Activated CD4-positive, alpha-beta T cell treated with anti-CD3 and anti-CD28 coated beads for 4 hours (primary cell): ENCODE measurements at places on chromosomes 7 and 10.
A peak's percentile ranks its signal among the peaks of the same experiment; 100 is the strongest.

DNA sequence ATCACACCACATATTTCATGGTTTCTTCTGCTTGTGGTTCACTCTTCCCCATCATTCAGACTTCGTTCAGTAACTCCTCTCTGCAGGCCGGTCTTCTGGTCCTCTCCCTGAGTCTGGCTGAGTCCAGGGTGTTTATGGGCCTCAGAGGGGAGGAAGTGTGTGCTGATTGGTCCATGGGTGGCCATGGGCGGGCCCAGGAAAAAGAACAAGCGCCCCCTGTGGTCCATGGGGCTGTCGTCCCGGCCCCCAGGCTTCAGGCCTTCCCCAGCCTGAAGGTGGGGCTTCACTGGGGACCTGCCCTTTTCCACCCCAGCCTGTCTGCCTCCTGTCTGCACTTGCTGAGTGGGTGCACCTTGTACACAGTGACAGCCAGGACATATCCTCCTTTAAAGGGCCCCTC lies 123.7 kb downstream of the VIPR2 start:
- DNase-seq = no peak

DNA sequence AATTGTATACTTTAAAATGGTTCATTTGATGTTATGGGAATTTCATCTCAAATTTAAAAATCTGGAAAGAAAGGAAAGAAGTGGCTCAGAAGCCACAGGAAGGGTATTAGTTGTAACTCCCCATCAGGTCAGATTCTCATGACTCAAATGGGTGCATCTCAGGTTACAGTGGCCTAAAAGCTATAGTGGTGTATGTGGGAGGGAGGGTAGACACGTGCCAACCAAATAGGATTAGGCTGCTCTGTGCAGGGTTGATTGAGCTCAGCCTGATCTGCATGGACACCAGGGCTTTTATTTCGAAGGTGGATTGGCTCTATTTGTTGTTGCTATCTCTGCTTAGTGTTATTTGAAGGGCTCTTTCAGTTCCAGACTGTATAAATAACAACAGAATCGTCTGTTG lies 121.5 kb upstream of the PRR15 start:
- DNase-seq = no peak

GRCh38 chr10:62748386-62748785 lies 56.1 kb upstream of the ADO start:
- DNase-seq = no peak

GRCh38 chr7:69676247-69676646 lies 78.0 kb downstream of the AUTS2 start:
- no peak for DNase-seq

DNA sequence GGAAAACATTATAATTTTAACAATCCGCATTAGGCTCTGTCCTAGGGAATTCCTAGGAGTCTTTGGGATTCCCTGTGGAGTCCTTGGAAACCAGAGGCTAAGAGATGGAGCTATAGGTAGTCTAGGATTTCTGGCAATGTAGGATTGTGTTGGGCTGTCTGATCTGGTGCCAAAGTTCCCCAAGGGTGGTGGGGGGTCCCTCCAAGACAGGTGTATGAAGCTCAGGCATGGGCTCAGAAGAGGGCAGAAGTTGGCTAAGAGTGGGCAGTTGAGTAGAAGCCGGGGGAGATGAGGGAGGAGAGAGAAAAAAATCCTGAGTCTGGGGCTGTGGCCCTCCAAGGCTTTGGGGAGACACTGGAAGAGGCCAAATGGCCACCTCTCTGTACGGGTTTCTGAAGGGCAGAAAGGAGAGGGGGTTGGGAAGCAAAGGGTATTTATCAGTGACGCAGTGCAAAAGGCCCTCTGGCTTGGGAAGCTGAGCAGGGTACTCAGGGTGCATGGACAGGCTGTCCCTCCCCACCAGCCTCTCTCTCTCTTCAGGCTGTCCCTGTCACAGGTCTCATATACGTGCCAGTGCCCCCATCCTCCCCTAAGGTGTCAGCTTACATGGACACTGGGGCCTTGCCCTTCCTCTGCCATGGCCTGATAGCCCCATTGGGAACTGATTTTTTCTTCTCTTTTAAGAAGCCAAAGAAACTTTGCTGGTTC lies 929 bp downstream of the HOXA6 start:
- DNase-seq = no peak

GRCh38 chr10:112363696-112364688 lies 9.9 kb upstream of the ACSL5 start:
- no peak for DNase-seq

DNA sequence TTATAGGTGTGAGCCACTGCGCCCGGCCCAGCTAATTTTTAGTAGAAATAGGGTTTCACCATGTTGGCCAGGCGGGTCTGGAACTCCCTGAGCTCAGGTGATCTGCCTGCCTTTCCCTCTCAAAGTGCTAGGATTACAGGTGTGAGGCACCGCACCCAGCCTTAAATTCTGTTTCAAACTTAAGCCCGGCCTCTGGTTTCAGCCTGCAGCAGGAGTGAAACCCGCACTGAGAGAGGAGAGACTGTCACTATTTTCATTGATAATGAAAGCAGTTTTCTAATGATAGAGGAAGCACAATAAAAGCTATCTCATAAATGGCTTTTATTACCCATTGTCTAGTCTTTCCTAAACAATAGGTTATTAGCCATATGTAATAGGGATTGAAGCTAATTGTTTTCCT lies 415.5 kb downstream of the GALNT17 start:
- DNase-seq = no peak

DNA sequence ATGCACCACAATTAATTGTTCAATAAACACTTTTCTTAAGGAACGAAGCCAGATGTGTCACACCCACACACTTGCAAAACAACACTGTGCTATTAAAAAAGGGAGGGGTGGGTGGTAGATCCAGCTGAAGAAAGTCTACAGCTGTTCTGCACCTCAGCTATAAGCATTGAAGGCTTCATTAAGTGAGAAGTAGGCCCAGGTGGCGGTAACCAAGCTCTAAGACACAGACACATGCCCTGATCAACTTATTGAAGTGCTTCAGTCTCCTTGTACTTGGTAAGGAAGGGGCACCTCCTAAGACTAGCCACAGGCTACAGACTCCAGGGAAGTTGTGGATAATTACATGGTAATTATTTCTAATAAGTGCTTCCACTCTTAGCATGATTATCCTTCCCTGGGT lies 4.5 kb upstream of the CPVL start:
- no peak for DNase-seq

DNA sequence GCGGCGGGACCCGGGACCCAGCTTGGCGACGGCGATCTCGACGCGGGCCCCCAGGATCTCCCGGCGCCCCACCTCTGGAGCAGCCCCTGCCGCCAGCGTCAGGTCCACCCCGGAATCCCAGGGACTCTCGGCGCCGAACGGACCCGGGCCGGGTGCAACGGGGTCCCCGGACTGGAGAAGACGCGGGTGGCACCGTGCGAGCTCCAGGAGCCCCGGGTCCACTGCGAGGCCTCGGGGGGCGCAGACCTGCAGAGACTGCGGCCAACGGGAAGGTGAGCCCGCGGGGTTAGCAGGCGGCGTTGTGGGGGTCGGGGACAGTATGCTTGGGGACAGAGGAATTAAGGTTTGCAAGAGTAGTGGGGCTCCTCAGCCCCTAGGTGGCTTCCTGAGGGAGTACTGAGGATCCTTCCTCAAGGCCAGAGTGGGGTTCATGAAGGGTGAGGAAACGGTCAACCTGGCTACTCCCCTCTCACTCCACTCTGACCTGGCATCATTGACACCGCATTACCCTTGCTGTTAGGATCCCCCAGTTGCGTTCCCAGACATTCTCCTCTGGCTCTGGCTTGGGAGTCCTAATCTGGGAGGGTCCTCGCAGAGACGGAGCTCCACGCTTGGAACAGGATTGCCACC lies 353 bp downstream of the EPHB6 start:
- DNase-seq = no peak

DNA sequence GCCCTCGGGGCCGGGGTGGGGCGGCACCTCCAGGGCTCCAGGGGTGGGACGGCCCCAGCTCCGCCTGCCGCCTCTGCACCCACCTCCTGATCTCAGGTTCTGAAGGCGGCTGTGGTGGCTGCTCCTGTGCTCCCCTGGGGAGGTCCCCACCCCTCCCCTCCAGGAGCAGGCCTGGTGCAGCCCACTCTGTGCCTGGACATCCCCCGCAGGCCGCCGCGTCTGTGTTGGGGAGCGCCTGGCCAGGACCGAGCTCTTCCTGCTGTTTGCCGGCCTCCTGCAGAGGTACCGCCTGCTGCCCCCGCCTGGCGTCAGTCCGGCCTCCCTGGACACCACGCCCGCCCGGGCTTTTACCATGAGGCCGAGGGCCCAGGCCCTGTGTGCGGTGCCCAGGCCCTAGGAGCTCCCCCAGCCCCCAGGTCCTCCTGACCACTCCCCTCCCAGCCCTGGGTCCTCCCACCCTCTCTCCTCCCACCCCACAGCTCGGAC lies 5.5 kb downstream of the CYP2W1 start:
- no peak for DNase-seq

DNA sequence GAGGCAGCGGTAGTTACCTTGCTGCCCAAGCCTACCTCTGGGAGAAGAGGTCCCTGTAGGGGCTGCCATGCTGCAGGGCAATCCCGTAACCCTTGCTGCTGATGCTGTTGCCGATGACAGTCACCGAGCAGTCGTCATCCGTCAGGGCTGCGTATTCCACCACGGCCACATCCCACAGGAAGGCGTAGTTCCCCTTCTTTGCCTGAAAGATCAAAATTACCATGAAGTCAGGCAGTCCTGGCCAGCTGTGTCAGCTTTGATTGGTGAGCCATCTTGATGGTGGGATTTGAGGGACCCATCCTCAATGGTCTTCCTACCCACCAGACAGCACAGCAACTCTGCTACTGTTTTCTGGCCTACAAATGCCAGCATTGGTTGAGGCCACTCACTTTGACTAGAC lies 746.8 kb downstream of the GRID1 start:
- no peak for DNase-seq

GRCh38 chr7:157527686-157528085 lies 190.9 kb downstream of the DNAJB6 start:
- DNase-seq = no peak

- DNase-seq = no peak
Measured at GRCh38 chr10:85599081-85599480, 767.5 kb downstream of the GRID1 start.

DNA sequence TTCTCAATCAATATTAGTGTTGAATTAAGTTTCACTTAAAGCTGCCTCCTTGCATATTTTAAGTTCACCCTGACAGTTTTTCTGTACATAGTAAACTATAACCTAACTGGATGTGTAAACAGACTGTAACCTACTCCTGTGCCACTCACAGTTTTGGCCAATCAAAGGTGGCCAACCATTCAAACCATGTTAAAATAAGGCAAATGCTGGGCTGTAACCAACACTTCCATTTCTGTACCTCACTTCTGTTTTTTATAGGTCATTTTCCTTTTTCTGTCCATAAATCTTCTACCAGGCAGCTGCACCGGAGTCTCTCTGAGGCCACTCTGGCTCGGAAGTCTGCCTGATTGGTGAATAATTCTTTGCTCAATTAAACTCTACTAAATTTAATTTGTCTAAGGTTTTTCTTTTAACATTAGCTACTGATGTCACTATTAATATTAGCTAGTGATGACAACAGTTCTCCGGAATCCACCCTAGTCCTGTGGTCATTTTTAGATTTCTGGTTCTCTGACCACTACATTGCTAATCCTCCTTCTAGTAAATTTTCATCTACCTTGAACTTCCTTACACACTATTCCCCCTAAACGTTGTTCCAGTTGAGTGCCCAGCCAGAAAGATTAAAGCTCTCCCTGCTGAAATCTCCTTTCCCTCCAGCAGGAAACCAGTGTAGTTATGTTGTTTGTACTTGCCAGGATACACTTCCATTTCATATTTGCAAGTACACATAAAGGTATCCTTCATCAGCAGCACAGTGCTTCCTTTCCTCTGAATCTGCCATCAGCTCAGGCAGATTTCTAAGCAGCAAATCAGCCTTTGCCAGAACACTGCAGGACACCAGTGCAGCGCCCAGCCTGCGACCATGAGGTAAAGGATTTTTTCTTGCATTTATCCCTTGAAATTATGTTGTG lies 18.6 kb upstream of the IFIT2 start:
- no peak for DNase-seq

GRCh38 chr7:128041203-128041602 lies 10.0 kb upstream of the LRRC4 start:
- DNase-seq = no peak

DNA sequence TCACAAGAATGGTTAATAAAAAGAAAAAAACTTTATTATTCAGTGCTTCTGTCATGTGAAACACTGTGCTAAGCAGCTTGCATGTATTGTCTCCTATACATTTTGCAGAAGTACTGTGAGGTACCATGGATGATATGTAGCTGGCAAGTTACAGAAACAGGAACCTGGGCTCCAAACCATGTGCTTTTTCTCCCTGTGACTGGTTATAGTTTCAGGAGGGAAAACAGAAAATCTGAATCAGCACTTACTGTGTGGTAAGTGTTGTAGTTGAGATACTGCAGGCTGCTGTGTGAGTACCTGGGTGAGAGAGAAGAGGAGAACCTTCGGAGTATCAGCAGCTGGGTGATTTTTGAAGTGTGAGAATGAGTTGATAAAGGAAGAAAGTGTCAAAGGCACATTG lies 285.0 kb downstream of the SUGCT start:
- DNase-seq = no peak

GRCh38 chr7:95916573-95917297 lies 144.4 kb downstream of the DYNC1I1 start:
- peak; percentile 72 for DNase-seq

DNA sequence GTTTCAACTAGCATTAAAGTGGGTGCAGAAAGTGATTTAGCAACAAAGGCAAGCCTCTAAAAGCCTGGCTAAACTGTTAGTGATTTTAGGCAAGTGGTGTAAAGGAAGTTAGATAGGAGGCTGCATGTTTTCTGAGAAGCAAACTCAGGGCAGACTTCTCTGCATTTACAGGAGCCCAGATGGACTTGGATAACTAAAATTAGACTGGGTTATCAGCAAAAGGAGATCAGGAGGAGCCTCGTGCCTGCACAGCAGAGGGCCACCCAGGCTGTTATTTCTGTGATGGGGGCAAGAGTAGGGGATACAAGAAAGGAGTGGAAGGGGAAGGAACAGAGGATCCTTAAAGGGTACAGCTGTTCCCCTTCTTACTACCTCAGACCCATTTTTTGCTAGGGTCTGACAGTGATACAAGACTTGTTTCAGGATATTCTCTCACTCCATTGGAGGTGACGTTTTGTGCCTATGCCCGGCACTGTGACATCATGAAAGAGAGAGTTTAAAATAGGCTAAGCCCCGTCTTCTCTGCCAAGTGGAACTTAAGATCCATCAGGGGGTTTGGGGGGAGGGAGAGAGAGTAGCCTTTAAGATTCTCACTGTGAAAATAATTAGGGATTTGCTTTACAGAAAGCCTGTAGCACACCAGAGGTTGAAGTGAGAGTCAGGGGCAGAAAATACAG lies 49.6 kb upstream of the PDCD4 start:
- DNase-seq = no peak

- DNase-seq = no peak
Measured at GRCh38 chr7:28761505-28761904, 196.6 kb downstream of the TRIL start.

DNA sequence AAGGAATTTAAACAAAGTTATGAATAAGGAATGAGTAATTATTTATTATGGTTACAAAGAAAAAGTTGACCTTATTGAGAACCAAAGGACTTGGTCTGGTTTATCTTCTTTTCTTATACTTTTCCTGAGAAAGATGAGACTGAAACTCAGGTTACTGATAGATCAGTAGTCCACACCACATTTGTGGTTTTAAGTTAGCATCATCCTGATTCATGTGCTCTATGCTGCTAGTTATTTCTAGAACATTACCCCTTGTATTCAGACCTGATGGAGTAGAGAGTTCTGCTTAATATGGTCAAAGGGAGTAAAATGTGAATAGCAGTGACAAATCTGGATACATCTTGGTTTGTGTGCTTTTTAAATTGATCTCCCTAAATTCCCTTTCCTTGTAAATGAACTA lies 63.8 kb downstream of the FOXP2 start:
- no peak for DNase-seq

GRCh38 chr7:44646176-44646920 lies 39.9 kb downstream of the OGDH start:
- no peak for DNase-seq

GRCh38 chr10:125343118-125343925 lies 183.0 kb upstream of the CTBP2 start:
- DNase-seq = no peak
